ENCODE measurements at places on chromosomes 16 and 17.

GRCh38 chr17:68260051-68260762, 12.4 kb downstream of the AMZ2 start:
- no peak for DNase-seq

GRCh38 chr17:27207073-27207513, 86.8 kb upstream of the WSB1 start:
- DNase-seq = no peak

GRCh38 chr17:41483991-41484826, 3.3 kb upstream of the KRT35 start:
- DNase-seq = no peak

DNA sequence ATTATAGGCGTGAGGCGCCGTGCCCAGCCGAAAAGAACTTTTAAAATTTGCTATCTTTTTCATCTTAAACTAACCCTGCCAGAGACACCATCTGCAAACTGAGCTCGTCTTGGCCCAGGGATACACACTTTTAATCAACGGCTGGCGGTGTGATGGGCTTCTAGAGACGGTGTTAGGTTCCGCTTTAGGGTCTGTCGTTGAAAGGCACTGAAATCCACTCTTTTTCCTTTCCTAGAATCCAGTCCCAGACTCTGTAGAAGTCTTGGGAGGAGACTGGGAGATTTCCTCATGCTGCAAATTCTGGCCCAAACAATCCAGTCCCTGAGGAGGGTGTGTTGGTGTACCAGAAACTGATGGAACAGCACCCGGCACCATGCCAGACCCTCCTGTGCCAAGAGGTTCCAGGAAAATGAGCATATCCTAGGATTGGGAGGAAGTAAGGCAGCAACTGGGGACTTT, 52.0 kb upstream of the TEX2 start:
- no peak for DNase-seq

DNA sequence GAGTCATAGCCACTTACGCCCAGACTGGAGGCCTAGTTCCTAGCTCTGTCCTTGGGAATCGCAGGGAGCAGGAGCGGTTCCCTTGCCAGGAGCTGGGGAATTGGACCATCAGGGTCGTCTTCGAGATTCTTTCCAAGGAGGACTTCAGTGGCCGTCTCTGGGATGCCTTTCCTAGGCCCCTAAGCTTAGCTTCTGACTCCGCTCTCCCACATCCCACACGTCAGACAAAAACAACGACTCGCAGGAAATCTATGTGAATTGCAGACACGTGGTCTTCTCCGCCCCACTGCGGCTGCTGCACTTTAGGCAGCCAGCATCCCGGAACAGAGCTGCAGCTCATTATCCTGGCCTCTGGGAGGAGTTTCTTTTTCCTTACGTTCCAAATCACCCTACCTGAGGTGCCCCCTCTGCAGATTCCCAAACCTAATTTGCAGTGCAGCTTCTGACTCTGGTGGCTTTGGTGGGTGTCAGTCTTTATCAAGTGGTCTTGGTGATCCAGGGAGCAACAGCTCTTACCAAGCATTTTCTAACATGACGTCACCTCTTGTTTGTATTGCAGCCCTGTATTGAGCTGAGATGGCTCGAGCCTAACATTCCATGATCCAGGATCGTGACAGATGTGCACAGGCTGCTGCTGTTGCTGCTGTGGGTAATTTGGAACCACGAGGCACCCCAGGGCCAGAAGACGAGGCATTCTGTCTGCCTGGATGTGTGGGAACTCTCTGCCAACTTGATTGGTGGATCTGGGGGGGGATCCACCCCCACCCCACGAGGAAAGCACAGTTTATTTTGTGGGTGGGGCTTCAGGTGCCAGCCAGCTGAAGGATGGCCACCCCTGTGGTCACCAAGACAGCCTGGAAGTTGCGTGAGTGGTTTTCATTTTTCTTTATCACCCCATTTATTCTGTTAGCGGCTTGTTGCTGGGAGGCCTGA, 1.1 kb downstream of the KATNB1 start:
- no peak for DNase-seq

DNA sequence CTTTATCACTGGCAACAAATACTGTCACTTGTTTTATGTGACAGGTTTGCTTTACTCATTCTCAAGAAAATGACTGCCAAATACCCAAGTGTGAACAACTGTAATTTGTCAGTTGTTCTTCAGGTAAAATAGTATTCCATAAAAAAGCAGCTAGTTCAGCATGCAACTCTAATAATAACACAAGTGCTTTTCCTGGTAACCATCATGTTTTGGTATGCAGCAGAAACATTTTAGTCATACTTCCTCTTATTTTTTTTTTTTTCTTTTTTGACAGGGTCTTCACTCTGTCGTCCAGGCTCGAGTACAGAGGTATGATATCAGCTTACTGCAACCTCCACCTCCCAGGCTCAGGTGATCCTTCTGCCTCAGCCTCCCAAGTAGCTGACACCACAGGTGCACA, 4.6 kb downstream of the TERF2 start:
- no peak for DNase-seq

DNA sequence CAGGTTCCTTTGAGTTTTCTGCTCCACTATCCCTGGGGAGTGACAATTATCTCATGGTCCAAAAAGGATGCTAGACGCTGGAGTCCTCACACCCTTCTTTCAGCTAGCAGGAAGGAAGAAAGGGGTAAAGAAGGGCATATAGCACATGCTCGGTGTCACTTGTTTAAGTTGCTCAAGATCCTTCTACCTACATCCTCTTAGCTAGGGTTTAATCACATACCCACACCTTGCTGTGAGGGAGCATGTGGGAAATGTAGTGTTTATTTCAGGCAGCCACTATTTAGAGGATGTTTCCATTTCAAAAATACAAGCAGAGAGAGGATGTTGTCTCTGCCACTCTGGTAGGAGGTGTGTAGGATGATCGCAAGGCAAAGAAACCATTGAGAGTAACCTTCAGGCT, 4.5 kb downstream of the PRKCB start:
- no peak for DNase-seq

GRCh38 chr16:15592324-15592723, 50.6 kb downstream of the MARF1 start:
- DNase-seq = no peak

DNA sequence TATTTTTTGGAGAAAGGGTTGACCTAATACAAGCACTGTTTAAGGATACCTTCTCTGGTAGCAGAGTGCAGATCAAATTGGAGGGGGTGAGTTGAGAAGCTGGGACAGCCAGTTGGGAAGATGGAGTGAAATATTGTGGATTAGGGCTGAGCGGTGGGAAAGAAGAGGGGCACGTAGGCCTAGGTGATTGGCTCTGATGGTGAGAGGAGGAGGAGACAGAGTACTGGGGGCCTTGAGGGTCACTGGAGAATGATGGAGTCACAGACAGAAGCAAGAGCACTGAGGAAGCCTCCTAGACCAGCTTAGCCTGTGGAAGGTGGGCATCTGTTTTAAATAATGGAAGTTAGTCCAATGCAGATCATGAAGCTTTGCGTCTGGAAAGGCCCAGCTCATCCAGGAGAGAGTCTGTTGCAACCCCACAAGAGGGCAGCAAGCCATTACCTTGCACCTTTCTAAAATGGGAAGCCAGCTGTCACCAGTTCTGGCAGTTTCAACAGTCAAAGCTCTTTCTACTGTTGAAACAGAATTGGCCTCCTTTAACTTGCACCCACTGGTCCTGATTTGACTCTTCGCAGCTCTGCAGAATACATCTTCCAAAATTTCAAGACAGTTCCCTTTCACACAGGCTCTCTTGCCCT, 11.8 kb downstream of the SLC9A5 start:
- DNase-seq = peak; percentile 6

- no peak for DNase-seq
These were observed 1.1 kb downstream of the GGT6 start for GRCh38 chr17:4559139-4559791.

DNA sequence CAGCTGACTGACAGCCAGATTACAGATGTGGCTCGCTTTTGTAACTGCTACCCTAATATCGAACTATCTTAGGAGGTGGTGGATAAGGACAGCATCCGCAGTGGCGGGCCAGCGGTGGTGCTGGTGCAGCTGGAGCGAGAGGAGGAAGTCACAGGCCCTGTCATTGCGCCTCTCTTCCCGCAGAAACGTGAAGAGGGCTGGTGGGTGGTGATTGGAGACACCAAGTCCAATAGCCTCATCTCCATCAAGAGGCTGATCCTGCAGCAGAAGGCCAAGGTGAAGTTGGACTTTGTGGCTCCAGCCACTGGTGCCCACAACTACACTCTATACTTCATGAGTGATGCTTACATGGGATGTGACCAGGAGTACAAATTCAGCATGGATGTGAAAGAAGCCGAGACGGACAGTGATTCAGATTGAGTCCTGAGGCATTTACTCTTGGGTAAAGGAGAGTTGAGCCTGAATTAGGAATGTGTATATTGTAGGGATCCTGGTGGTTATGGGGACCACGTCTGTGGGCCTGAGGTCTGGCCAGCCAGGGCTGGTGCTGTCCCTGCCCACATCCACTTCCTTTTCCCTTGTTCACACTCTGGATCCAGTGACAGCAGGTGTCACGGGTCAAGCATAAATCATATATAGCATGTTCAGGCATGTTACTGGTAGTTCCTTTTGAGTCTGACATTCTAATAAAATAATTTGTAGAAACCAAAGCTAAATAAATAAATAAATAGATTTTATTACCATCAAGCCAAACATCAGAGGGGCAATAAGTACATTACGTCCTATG, 89.0 kb upstream of the SMURF2 start:
- DNase-seq = no peak

- DNase-seq = no peak
These were observed 19.3 kb upstream of the PABPN1L start for GRCh38 chr16:88885693-88886280.

- no peak for DNase-seq
These were observed 112.6 kb downstream of the CDH8 start for GRCh38 chr16:61923629-61924028.

GRCh38 chr17:66716236-66717026, 118.5 kb upstream of the CACNG5 start:
- no peak for DNase-seq

- DNase-seq = peak; percentile 41
These were observed 56.3 kb upstream of the DHX40 start for GRCh38 chr17:59508999-59509625.

- DNase-seq = no peak
These were observed 17.7 kb upstream of the CDH15 start for GRCh38 chr16:89153848-89154271.

- DNase-seq = no peak
These were observed 30.4 kb upstream of the NFAT5 start for GRCh38 chr16:69535123-69536050.

DNA sequence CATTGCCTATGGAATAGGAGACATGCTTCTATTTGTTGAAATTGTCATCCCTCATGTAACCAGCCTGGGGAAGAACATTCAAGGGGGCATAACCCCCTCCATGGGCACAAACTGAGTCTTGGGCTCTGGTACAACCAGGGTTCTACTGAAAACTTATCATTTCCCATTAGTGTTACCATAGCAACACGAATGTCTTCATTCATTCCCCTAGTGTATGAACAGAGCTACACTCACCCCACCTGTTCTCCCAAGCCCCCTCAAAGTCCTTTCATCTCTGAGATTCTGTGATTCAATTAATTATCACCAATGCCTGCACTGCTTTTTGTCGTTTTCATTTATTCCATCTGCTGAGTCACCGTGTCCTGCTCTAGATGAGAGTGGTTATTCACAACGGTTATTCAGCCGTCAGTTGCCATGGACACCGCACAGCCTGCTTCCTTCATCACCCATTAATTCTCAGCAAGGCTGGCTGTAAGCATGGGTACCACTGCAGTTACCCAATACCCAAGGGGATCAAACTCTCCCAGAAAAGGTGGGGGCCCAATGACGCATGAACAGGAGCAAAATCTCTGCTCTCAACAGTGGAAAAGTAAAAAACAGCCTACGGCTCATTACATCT, 1.6 kb upstream of the GAST start:
- no peak for DNase-seq

DNA sequence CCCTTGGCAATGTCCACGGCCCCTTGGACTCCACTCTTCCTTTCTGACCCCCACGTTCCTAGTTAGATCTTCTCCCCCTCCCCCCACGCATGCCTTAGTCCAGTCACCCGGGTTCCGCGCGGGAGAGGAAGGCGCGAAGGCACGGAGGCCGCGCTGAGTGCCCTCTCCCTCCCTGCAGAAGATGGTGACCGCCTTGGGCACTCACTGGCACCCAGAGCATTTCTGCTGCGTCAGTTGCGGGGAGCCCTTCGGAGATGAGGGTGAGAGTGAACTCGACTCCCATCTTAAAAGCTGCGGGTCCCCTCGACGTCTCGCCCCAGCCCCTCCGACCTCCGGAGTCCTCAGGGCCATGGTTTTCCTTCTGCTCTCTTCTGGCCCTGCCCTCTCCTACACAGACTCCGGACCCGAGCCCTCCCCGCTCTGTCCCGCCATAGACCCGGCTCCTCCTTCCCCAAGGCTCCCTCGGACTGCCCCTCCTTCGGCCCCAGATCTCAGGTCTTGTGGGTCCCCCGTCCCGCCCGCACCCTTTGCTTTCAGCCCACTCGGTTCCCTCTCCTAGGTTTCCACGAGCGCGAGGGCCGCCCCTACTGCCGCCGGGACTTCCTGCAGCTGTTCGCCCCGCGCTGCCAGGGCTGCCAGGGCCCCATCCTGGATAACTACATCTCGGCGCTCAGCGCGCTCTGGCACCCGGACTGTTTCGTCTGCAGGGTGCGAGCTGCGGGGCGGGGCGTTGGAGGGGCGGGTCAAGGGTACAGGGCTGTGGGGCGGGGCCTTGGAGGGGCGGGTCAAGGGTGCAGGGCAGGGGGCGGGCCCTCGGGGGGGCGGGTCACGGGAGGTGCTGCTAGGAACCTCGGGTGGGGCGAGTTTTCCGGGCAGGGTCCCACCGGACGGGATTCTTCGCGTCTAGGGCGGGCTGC, 4.6 kb downstream of the TGFB1I1 start:
- DNase-seq = peak; percentile 20

- peak; percentile 74 for DNase-seq
These were observed 1.5 kb downstream of the COL1A1 start for GRCh38 chr17:50199803-50200456.

DNA sequence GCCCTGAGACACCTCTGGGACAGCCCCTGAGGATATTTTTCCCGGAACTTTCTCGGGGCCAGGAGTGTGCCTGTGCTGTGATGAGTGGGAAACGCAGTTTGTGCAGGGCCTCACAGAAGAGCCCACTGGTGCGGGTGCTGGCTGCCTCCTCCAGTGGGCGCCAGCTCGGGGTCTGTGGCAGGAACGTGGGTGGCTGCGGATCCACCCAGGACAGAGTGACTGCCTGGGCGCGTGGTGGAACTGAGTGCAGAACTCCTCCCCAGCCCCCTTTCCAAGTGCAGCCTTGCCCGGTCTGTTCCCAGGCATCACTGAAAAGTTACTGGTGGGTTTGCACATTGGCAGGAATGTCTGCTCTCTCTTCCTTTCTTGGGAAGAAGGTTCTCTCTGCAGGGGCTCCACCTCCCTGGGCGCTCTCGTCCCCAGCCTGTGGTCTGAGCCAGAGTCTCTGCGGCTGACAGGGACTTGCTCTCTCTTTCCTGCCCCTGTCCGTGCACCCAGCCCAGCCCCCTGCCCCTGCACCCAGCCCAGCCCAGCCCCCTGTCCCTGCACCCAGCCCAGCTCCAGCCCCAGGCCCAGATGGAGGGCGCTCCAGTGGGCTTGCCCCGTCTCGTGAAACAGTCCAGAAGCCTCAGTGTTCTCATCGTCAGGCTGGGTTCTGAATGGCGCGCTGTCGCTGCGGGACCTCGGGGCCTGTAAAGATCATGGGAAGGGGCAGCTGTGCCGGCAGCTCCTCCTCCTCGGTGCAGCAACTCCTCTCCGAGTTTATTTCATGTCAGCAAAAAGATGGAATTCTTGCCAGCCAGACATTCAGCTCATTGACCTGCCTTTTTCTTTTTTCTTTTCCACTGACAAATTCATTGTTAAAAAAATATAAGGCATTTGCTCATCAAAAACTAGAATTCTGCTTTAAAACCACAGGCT, 117.5 kb downstream of the BANP start:
- no peak for DNase-seq

Data from NCI-H526 treated with DMSO at 0.1 percent for 48 hours (cell line).